ENCODE measurements at places on chromosomes 12 and 14.

DNA sequence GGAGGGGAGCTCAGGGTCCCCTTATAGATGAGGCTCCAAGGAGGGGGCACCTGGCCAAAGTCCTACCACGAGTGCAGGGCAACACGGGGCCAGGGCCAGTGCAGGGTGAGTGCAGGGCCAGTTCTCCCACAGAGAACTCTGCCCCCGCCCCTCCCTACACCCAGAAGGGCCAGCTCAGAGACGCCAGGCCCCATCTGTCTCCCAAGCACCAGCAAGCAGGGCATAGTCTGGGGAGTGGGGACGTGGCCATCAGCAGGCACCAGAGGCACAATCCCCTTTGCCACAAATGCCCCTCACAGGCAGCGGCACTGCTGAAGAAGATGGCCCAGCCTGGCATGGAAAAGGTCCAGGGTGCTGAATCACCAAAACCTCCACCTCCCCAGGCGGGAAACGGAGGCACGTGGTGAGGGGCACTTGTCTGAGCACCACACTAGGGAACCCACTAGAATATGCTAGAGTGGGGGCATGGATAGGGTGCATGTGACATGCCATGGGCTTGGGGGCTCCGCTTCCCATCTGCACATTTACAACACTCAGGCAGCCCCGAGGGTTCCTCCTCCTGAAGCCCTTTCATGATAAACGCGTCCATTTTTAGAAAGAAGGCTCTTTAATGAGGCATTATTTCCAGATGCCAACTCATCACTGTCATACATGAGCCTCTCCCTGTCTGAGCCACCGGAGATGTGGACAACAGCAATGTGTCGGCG is 17.8 kb downstream of the CCDC85C start:
- DNase-seq = no peak

- no peak for DNase-seq
These were observed 15.1 kb downstream of the LRTM2 start for GRCh38 chr12:1835211-1836131.

DNA sequence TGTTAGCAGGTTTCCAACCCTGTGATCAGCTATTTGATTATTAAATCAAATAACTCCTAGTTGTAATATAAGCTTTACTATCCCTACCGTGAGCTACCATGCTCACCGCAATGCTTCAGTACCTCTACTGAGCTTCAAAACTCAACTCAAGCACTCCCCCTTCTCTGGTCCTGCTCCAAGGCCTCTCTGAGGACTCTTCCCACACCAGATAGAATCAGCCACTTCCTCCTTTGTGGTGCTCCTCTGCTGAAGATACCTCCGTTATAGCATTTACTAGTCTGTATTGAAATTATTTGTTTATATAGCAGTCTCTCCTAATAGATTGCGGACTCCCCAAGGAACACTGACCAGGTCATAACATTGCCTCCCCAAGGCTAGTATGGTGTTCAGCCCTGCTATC is 17.5 kb downstream of the AREL1 start:
- no peak for DNase-seq

GRCh38 chr12:103494734-103495468 is 867 bp downstream of the C12orf42 start:
- no peak for DNase-seq

DNA sequence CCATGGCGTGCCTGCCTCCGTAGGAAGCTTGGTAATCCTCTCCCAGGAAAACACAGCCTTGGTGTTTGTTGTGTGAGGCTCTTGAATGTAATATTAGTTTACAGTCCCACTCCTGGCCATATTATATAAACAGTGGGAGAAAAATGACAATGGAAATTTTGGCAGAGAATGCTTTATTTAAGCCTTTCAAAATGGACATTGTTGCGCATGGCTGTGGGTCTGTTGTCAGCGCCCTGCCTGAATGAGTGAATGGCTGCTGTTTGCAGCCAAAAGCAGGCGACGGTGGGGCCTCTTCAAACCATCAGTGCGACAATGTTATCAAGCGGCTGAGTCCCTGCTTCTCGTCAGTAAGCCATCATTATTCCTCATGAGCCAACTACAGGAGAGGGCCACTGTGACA is 201.8 kb upstream of the RMST start:
- DNase-seq = no peak

DNA sequence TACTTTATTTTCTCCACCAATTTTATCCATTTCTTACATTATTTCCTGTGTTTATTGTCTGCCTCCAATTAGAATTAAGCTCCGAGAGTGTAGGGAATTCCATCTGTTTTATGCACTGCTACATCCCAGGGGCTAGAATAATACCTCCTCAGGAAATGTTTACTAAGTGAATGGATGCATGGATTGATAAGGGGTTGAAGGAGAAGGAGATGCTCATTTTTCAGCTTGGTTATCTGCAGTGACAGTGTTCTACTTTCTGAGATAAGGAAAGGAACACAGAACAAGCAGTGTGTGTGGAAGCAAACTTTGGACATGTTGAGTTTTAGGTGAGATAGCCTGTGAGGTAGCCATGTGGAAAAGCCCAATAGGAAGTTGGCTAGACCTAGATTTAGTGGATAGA is 164.6 kb upstream of the HMGA2 start:
- no peak for DNase-seq

DNA sequence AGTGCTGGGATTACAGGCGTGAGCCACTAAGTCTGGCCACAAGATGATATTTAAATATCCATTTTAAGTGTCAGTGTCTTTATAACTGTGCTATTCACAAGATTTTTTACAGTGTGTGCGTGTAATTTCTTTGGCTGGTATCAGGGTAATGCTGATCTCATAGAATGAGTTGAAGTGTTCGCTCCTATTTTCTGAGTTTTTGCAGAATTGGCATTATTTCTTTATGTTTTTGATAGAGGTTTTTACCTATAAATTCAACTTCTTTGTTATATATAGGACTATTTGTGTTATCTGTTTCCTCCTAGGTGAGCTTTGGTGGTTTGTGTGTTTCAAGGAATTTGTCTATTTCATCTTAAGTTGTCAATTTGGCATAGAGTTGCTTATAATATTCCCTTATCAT is 45.6 kb downstream of the FOXN4 start:
- DNase-seq = no peak

DNA sequence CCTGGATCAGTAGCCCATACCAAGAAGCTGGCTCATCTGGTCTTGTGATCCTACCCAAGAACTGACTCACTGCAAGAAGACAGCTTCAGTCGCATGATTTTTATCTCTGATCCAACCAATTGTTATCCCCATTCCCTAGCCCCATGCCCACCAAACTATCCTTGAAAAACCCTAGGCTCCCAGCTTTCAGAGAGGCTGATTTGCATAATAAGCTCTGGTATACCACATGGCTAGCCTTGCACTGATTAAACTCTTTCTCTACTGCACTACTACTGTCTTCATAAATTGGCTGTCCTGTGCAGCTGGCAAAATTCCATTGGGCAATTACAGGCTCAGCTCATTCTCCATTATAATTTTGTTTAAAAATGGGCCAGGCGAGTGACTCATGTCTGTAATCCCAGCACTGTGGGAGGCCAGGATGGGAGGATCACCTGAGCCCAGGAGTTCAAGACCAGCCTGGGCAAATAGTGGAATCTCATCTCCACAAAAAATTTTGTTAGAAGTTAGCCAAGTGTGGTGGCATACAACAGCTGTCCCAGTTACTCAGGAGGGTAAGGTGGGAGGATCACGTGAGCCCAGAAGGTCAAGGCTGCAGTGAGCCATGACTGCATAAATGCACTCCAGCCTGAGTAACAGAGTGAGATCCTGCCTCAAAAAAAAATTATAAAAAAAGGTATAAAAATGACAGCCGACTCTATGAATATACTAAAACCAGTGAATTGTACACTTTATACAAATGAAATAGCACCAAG is 76.7 kb upstream of the EIF5 start:
- peak; percentile 14 for DNase-seq

GRCh38 chr12:120642121-120642520 is 1.7 kb downstream of the CABP1 start:
- DNase-seq = no peak

- DNase-seq = no peak
These were observed 1.2 kb downstream of the FOS start for GRCh38 chr14:75279763-75280290.

GRCh38 chr12:30144777-30145683 is 361.3 kb upstream of the TMTC1 start:
- DNase-seq = no peak

DNA sequence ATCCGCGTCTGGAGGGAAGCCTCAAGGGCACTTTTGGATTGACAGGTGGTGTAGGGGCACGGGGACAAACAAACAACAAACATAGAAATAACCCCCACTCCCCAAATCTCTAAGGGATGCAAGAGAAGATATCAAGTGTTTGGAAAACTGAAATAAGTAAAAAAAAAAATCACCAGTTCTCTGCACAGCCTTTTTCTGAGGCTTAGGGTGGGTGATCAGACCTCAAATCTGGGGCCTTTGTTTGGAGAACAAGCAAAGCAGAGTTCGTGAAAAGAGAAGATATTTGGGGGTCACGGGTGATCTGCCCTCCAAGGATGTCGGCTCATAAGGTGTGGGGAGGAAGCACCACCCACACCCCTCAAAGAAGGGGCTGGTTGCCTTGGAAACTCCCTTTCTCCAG is 10.7 kb downstream of the TBX5 start:
- no peak for DNase-seq

GRCh38 chr14:34457186-34457585 is 4.9 kb downstream of the SPTSSA start:
- DNase-seq = no peak

DNA sequence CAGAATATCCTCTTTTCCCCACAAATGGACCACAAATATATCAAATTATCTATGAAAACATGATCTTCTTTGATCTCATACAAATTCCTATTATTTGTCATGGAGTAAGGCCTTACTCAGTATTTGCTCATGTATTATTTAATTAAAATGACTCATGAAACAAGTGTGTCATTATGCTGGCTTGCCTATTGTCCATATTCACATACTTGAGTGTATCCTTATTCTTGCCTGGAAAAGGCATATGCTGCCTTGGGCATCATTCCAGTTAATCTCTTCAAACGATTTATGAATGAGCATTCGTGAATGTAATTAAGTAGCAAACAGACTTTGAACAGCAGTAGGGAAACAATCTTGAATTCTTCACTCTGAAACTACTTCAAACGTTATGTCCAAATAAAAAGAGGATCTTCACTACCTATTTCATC is 22.6 kb upstream of the SNRPF start:
- DNase-seq = no peak

DNA sequence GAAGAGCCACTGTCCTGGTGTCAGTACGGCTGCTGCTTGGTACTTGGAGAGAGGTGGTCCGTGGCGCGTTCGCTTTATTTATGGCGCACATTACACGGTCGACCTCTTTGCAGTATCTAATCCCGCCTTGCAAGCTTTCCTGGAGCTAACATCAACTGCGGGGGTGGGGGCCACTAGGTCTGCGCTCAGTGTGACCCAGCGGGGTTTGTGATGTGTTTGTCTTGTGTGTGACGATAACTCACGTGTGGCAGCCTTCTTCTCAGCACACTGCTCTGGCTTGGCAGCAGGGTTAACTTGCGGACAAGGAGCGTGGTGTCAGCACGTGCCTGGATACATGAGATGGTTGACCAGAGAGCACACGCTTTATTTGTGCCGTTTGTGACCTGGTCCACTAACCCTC is 122.2 kb upstream of the RTL1 start:
- DNase-seq = no peak

DNA sequence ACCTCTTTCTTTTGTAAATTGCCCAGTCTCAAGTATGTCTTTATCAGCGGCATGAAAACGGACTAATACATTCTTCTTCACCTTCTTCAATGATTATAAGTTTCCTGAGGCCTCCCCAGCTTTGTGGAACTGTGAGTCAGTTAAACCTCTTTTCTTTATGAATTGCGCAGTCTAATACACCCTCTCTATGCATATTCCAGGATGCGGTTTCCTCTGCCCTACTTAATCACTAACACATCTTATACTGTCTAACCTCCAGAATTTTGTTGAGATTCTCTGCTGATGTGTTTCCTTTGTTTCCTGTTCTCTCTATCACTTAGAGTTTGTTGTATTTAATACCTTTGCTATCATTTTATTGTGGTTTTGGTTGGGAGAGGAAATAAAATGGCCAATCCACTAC is 145.4 kb downstream of the AEBP2 start:
- DNase-seq = no peak
